ENCODE measurements at places on chromosomes 2 and 18.

- no peak for DNase-seq
Observed at GRCh38 chr2:208256192-208256782, 1.4 kb upstream of the IDH1 start.

GRCh38 chr2:109712123-109712449 lies 82.0 kb upstream of the RGPD5 start:
- DNase-seq: no peak

DNA sequence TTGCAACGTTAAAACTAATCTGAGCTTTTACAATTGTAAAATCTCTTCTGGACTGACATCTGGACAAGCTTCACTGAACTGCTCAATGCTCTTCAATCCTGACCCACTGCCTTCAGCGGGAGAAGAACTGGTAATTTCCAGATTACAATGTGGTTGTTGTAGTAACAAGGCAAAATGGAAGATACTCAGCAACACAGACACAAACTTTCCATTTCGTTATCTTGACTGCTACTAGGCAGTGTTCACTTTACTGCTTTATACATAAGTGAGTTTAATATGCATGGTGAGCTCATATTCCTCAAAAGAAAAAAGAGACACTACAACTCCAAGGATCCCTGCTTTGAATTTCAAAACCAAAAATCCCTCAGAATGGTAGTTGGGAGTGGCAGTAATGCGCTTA lies 51.9 kb downstream of the GRB14 start:
- DNase-seq: no peak

DNA sequence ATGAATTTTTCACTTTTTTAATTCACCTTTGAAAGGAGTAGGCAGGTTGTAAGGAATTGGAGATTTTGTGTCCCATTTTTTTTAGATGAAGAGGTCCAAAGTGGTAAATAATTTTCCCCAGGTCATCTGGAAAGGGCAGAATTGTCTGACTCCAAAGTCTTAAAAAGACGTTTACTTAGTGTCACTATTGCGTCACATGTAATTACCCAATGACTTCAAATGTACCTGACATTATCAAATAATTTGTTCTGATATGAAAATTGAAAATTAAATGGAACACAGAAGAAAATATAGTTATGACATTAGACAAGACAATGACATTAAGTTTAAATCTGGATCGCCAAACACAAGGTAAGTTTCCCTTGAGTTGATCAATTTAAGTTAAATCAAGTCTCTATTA lies 24.2 kb upstream of the NBEAL1 start:
- DNase-seq: no peak

DNA sequence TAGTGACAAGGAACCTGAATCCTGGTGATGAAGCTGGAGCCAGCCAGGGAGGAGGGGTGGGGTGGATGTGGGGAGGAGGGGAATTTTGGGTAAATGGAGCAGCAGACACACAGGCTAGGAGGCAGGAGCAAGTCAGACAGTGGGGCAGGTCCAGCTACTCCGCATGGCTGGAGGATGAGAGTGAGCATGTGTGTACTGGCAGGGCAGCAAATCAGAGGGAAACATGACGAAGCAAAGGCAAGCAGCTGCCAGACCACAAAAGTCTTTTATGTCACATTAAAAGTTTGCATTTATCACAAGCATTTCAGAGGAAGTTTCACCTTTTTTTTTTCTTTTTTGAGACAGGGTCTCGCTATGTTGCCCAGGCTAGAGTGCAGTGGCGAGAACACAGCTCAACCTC lies 11.9 kb upstream of the KIDINS220 start:
- DNase-seq: no peak

Measured in stimulated activated CD4-positive, alpha-beta T cell treated with anti-CD3 and anti-CD28 coated beads, Interleukin-1b, Interleukin-23, amount 100 ng/mL, for 4 hours (primary cell).